NCI-H1092 (cell line): ENCODE measurements at places on chromosomes 13 and 19.

DNA sequence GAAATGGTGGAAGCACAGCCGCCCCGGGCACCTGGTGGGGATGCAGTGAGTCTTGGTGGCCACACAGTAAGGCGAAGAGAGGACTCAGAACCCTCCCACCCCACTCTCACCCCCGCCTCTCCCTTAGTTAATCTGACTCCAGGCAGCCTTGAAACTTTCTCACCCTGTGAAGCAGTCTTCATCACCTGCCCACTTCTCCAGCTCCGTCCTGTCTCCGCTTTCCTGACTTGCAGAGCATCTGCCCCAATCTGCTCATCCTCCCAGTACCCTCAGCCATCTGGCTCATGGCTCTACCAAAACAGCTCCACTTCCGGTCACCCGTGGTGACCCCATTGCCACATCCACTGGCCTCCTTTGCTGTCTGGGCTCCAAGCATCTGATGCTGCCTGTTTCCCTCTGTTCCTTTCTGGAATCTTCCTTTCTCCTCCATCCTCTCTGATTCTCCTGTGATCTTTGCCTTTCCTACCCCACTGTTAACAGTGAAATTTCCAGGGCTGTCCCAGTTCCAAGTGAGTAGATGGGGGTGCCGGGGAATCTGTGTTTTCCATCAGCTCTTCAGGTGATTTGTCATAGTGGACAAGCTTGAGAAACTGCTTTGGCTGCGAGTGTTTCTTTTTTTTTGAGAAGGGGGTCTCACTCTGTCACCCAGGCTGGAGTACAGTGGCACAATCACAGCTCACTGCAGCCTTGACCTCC, 4.3 kb downstream of the USF2 start:
- no peak for DNase-seq

GRCh38 chr19:47228937-47229675, 1.9 kb downstream of the BBC3 start:
- DNase-seq = no peak

GRCh38 chr19:10430505-10431253, 10.3 kb downstream of the PDE4A start:
- DNase-seq = no peak

DNA sequence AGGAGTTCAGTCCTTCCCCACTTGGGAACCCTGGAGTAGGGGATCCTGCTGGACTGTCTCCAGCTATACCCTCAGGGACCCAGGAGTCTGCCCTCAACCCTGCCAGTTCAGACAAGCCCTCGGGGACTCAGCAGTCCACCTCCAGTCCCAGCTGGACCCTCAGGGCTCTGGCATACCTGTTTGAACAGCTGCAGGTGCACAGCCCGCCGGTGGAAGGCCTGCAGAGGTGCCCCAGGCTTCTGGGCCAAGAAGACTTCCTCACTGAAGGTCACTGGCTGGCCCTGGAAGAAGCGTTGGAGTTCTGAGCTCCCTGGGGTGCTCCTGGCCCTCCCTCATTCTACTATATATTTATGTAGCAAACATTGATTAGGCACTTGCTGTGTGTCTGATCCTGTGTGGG, 8.6 kb downstream of the CRB3 start:
- no peak for DNase-seq

DNA sequence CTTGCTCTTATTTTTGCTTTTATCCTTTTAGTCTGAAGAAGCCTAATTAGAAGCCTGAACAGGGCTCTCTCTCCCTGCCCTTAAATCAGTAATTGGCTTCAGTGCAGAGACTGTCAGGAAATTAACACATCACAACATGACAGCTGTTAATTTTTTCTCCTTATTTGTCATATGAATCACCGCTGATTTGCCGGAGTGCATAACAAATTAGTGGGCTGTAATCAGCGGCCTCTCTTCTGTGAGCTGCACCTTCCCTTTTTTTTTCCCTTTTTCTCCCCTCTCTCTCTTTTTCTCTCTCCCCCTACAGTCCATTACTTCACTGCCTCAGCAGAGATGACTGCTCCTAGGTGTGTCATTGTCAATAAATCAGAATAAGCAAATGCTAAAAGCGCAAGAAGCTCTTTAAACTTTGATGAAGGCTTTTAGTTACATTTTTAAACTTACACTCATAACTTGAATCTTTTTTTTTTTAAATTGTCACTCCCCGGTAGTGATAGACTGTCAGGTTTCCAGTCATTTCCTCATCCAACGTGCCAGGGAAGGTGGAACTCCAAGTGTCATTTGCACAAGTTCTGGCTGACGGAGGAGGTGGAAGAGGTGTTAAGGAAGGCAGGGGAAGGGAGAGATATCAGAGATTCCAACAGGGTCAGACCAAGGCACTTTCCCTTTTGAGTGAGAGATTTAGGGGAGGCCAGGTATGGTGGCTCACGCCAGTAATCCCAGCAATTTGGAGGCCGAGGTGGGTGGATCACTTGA, 197.1 kb upstream of the TSHZ3 start:
- no peak for DNase-seq

DNA sequence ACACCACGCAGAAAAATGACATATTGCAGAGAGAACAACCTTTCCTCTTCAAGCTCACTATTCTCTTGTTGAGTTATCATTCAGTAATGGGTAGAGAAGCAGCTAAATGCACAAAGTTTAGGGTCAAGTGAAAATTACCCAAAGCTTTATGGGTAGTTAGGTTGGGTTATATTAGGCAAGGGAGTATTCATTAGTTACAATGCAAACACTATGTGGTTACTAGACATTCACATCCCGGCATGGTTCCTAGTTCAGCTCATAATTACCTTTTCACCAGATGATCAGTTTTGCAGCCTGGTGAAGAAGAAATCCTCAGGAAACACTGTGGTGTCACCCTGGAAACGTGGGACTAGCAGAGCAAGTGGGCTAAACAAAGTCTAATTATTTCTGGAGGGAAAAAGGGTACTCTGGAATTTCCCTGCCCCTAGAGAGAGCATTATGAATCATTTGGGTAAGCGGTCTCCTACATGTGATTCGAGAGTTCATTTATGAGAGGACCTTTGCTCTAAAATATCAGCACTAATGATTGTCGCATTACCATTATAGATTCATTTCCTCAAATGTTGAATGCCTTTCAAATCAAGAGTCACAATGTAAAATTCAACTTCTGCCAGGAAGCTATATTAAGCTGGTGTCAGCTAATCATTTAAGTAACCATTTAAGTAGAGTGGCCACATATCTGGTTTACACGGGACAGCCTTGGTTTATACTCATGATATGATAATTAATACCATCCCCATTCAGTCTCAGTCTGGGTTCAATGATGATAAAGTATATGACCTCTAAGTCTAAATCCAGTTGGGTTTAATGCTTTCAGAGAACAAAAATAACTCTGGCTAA, 1208.0 kb downstream of the DIAPH3 start:
- DNase-seq = no peak

DNA sequence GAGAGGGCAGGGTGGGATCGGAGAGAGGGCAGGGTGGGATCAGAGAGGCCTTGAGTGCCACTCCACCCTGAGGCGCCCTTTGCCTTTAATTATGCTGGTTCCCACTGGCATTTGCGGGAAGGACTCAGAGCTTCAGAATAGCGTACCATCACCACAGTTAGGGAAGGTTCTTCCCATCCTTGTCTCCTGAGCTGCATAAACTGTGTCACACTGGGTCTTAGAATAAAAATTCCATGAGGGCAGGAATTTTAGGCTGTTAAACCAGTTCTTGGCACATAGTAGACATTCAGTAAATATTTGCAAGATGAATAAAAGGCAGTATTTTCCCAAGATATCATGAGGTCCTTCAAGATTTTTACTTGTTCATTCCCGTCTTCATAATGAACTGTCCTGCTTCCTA, 24.4 kb downstream of the PPP2R1A start:
- DNase-seq = no peak

DNA sequence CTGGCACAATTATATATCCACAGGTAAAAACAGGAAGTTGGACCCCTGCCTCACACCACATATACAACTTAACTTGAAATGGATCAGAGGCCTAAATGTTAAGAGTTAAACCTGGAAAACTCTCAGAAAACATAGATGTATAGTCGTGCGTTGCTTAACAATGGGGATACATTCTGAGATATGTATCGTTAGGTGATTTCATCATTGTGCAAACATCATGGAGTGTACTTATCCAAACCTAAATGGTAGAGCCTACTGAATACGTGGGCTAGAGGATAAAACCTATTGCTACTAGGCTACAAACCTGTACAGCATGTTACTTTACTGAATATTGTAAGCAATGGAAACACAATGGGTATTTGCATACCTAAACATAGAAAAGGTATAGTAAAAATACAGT, 14.8 kb upstream of the CALM3 start:
- DNase-seq = no peak

DNA sequence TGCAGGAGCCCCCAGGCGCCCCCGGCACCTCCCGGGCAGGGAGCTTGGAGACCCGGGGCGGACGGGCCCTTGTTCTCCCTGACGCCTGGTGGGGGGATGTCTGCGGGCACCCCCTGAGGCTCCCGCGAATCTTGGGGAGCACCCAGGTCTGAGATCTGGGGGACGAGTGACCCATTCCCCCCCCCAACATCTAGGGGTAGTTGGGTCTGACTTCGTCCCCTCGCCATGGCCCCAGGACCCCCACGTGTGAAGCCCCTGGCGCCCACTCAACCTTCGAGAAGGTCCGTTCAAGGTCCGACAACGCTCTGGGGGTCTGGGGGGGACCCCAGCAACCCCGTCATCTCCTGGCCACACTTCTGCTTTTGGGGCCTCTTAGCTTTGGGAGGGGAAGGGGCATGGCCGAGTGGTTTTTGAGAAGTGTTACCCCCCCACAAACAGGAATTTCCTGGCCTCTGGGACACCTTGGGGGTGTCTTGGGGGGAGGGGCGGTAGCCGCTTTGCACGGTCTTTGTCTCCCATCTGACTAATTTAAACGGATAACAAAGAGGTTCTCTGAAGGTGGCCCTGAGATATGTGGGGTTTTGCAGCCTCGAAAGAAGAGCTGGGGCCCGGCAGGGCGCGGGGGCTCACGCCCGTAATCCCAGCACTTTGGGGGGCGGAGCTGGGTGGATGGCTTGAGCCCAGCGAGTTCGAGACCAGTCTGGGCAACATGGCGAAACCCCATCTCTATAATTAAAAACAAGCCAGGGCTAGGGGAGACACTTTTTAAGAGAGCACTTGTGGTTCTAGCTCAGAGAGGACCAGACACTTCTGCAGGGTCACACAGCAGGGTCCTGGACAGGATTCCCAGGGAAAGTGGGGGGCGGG, 608 bp downstream of the CNN2 start:
- no peak for DNase-seq

DNA sequence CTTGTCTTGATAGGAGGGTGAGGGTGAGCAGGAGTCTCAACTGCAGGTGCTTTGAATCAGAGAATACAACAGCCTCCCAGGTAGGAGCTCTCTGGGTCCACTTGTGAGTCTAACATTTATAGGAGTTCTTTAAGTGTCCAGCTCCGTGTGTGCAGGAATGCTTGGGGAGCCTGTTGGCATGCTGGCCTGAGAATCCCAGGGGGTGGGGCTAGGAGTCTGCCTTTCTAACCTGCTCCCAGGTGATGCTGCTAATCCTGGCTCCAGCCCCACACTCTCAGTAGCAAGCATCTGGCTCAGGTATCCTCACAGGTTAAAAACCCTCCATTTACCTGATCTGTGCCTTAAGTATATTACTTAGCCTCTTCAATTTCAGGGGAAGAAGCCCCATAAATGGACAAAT, 368.9 kb downstream of the RBM26 start:
- DNase-seq = no peak

DNA sequence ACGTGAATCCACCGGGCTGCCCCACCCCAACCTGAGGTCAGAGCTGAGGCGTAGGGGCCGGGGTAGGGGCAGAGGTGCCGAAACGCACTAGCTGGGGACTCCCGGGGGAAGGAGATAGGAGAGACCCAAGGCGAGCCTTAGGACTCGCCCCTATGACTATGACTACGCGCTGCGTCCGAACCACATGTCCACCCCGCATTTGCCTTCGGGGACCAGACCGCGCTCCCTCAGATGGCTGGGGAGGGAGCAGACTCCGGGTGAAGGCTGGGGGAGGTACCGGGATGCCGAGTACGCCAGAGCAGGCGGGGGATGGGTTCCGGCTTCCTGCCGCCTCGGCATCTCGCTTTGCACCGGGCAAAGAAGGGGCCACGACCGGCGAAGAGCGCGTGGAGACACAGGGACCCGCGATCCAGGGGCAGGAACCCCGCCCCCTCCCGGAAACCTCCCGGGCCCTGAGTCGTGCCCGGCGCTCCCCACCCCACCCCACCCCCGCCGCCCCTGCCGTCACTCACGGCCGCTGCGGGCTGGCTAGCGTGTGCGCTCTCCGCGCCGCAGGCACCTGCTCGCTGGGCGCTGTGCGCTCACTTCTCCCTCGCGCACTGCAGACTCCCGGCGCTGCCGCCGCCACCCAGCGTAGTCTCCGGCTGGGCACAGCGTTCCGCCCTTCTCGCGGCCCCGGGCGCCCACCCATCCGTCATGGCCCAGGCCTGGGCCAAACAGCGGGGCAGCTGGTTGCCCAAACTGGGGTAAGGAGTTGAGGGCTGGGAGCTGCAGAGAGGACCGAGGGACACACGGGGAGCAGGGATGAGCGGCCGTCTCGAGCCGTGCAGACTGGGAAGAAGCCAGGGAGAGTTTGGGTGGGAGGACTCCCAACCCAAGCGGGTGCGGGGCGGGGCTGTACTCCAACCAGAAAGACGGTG, 622 bp upstream of the VSTM2B start:
- peak; percentile 20 for DNase-seq

DNA sequence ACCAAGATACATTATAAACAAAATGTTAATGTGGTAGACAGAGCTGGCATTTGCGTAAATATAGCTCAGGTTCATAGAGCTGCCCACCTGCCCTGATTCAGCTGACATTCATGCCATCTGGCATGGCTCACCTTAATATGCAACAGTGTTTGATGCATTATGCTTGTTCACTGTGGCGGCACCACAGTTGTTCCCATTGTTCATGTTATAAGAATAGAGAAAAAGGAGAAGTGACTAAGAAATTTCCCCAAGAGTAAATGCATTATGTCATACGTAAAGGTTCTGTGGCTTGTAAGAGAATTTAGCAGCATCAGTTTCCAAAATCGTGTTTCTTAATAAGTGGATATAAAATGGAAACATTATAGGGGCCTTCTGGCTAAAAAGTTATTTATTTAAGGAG, 4.5 kb downstream of the CCNA1 start:
- DNase-seq = no peak

- no peak for DNase-seq
Observed at GRCh38 chr19:46239193-46240024, 9.9 kb downstream of the IGFL1 start.

GRCh38 chr19:7762719-7763293, at the start of gene CLEC4M:
Gene CLEC4M, plus strand, starts transcription at chr19:7763243. Its CDS starts 24 bp downstream, at chr19:7763267.
- no peak for DNase-seq

DNA sequence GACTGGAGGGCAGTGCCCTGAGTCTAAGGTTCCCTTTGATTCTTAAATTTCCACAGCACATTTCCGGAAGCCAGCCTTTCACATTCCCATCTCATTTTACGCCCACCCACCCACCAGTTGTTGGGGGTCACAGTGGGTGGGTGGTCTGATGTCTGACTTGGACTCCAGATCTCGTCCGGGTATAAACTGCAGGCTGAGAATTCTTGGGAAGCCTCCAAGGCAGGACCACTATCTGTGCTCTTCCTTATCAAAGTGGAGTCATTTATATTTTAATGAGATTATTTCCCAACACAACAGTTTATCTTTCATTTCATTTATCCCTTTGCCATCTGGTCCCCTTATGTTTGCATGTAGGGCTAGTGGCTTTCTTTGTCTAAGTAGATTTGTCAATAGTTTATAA, 3.6 kb upstream of the FAM124A start:
- DNase-seq = no peak

- no peak for DNase-seq
Observed at GRCh38 chr13:33285420-33286124, at the start of gene STARD13. Gene STARD13, minus strand, starts transcription at chr13:33285755. Its CDS starts 117 bp downstream, at chr13:33285638.

GRCh38 chr13:77299587-77299986, 27.3 kb downstream of the MYCBP2 start:
- no peak for DNase-seq

GRCh38 chr13:85413664-85414063, 385.6 kb downstream of the SLITRK6 start:
- DNase-seq = no peak
